ENCODE measurements at places on chromosomes 3 and 15. TPM values are rescaled to one million over a fixed set of nuclear protein-coding genes. Genes with fewer than 3 reads are reported as not detected.

DNA sequence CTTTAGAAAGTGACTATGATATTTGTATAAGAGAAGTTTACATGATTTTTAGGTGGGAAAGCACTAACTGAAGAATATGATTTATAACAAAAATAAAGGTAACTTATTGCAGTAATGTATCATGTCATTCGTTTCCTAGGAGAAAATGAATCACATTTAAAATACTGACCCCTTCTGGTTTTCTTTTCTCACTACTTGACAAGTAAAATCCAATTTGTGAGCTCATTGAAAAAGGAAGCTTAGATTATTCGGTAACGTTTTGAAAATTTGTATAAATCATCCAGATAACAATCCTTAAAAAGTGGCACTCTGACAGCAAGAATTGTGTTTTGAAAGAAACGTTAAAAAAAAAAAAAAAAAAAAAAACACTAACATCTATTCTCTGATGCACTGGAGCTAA lies 39.0 kb downstream of the NSUN3 start:
- H3K4me1 ChIP-seq, result no peaks in the 10 kb centered on the region
- H3K36me3 ChIP-seq, result no peaks in the 10 kb centered on the region
- no peak overlapping the region for H3K4me3 ChIP-seq
- no peak for DNase-seq

Gene TMEM207
- total RNA-seq, result not detected

GRCh38 chr3:78848392-78849288 lies 919.2 kb downstream of the ROBO1 start:
- H3K4me3 ChIP-seq, result no peak overlapping the region
- no peak for DNase-seq
- no peaks in the 10 kb centered on the region for H3K36me3 ChIP-seq

- no peaks in the 10 kb centered on the region for H3K27me3 ChIP-seq
- no peak for DNase-seq
- H3K4me3 ChIP-seq, result no peak overlapping the region
- no peaks in the 10 kb centered on the region for H3K36me3 ChIP-seq
Measured at GRCh38 chr3:51358981-51359380, 26.1 kb upstream of the MANF start.

DNA sequence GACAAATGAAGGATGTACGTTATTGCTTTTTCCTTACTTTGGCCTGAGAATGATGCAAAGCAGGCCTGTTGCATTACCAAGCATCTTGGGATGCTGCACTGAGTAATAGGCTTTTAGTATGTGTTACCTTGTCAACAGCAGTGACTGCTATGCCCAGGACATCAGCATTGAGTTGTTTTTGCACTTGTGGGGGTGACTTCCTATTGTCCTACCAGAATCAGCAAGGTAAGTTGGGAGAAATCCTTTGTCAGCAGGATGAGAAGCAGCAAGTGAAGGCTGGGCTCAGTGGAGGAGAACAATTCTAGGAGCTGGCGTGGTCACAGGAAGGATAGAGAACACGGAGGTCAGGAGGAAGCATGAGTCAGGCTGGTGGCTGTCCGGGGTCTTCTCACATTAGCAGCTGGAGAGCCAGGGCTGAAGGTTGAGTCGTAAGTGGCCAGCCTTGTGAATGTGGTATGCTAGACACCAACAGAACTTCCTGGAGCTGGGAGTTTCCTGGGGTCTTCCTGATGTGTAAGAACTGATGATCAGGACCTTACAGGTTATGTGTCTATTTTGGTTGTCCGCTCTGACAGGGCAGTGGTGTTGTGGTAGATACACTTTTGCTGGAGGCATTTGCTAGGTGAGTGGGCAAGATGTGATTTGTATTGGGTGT lies 142.7 kb downstream of the FNDC3B start:
- no peak for DNase-seq
- no peak overlapping the region for H3K4me3 ChIP-seq
- H3K36me3 ChIP-seq, result no peaks in the 10 kb centered on the region
- H3K27ac ChIP-seq, result no peak overlapping the region
- H3K27me3 ChIP-seq, result no peaks in the 10 kb centered on the region

- H3K4me1 ChIP-seq, result peaks cover 12% of the 10 kb centered on the region
- no peak overlapping the region for H3K27ac ChIP-seq
- DNase-seq, result no peak
- no peaks in the 10 kb centered on the region for H3K27me3 ChIP-seq
- no peak overlapping the region for H3K4me3 ChIP-seq
Measured at GRCh38 chr15:36933255-36933990, 166.9 kb downstream of the MEIS2 start.

DNA sequence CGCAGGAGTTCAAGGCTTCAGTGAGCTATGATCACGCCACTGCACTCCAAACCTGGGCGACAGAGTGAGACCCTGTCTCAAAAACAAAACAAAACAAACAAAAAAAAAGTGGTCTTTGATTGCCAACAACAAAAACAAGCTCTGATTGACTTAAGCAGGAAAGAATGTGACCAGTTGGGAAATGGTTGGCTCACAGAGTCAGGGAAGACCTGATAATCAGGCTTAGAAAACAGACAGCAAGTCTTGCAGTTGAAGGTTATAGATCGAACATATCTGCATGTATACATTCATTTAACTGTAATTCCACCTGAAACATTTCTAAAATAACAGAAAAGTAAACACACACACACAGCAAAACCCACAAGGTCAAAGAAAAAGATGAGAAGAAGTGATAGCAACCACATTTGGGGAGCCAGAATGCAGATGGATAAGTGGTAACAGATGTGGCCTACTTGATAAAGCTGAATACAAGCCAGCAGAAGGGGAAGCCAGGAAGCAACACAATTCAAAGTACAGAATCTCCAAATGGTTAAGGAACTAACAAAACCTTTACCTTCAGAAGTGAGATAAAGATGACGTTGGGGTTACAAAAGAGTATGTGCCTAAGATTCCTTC lies 699.9 kb upstream of the ZNF385D start:
- H3K4me3 ChIP-seq, result no peak overlapping the region
- no peak for DNase-seq
- no peak overlapping the region for H3K27ac ChIP-seq
- H3K27me3 ChIP-seq, result no peaks in the 10 kb centered on the region

GRCh38 chr3:53612508-53612907 lies 118.1 kb downstream of the CACNA1D start:
- no peak overlapping the region for H3K27ac ChIP-seq
- H3K27me3 ChIP-seq, result no peaks in the 10 kb centered on the region
- no peaks in the 10 kb centered on the region for H3K36me3 ChIP-seq
- H3K4me3 ChIP-seq, result no peak overlapping the region
- peaks cover 11% of the 10 kb centered on the region for H3K4me1 ChIP-seq

DNA sequence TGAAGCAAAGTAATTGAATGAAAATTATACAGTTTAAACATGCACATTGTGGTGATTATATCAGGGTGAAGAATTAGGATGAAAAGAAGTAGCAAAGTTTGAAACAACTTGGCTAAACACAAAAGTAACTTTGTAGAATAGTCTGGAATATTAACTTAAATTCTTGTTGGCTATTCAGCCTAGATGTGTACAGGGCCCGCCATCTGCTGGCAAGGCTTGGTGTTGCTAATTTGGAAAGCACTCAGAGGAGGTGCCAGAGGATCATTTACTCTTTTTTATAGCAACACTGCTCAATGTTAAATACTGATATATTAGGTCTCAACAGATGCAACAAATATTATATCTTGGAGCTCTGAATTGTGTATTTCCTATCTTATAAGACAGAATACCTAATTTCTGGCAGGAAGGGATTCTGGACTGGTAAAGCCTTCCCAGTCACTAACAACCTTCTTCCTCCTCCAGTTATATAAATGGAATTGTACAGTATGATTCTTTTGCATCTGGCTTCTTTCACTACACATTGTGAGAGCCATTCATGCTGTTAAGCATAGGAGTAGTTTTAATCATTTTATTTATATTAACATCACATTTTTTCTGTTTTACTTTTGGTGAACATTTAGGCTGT lies 36.1 kb downstream of the TTC23 start:
- DNase-seq, result peak; percentile 74
- no peak overlapping the region for H3K4me3 ChIP-seq
- no peak overlapping the region for H3K27ac ChIP-seq
- H3K4me1 ChIP-seq, result no peaks in the 10 kb centered on the region
- H3K27me3 ChIP-seq, result no peaks in the 10 kb centered on the region

GRCh38 chr3:125957674-125958510 lies 11.1 kb upstream of the ROPN1B start:
- H3K36me3 ChIP-seq, result no peaks in the 10 kb centered on the region
- no peak overlapping the region for H3K27ac ChIP-seq
- H3K27me3 ChIP-seq, result peaks cover 59% of the 10 kb centered on the region

- no peak overlapping the region for H3K27ac ChIP-seq
- peaks cover 14% of the 10 kb centered on the region for H3K4me1 ChIP-seq
- peaks cover 20% of the 10 kb centered on the region for H3K27me3 ChIP-seq
- H3K36me3 ChIP-seq, result peaks cover 17% of the 10 kb centered on the region
Measured at GRCh38 chr3:121834157-121834670, 646 bp downstream of the IQCB1 start.

GRCh38 chr15:85142312-85142711 lies 160.7 kb downstream of the PDE8A start:
- DNase-seq, result no peak
- peaks cover 12% of the 10 kb centered on the region for H3K4me1 ChIP-seq
- no peaks in the 10 kb centered on the region for H3K36me3 ChIP-seq
- H3K27me3 ChIP-seq, result no peaks in the 10 kb centered on the region
- H3K4me3 ChIP-seq, result no peak overlapping the region
- no peak overlapping the region for H3K27ac ChIP-seq

Data from neural progenitor cell (in vitro differentiated cells).